Neural progenitor cell (in vitro differentiated cells): ENCODE measurements at places on chromosomes 4 and X.

DNA sequence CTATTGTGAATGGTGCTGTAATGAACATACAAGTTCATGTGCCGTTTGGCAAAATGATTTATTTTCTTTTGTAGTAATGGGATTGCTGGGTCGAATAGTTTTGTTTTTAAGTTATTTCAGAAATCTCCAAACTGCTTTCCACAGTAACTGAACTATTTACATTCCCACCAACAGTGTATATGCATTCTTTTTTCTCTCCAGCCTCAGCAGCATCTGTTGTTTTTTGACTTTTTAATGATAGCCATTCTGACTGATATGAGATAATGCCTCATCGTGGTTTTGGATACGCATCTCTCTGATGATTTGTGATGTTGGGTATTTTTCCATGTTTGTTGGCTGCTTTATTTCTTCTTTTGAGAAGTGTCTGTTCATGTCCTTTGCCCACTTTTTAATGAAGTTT lies 246.3 kb upstream of the ADGRL3 start:
- H3K27ac ChIP-seq: no peak overlapping the region
- H3K27me3 ChIP-seq: no peaks in the 10 kb centered on the region
- DNase-seq: no peak
- H3K4me3 ChIP-seq: no peak overlapping the region
- no peaks in the 10 kb centered on the region for H3K36me3 ChIP-seq

- no peaks in the 10 kb centered on the region for H3K36me3 ChIP-seq
- peaks cover 9% of the 10 kb centered on the region for H3K27me3 ChIP-seq
- no peak overlapping the region for H3K27ac ChIP-seq
- peaks cover 6% of the 10 kb centered on the region for H3K4me1 ChIP-seq
- DNase-seq: no peak
- no peak overlapping the region for H3K4me3 ChIP-seq
Measured at GRCh38 chr4:1495416-1496115, 89.3 kb upstream of the NKX1-1 start.

DNA sequence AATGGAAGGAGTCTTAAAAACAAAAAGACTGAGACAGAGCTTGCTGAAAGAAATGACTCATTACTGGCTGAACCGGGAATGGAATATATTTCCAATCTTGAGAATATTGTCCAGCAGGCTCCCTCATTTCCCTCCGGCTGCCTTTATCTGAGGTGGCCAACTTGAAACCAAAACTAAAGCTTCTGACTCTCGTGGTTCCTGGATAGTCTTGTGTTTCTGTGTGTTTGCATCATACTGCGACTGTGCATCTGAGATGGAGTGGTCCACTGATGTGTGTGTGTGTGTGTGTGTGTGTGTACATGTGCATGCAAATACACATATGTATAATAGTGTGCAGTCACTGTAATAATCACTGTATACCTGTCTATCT lies 145.6 kb upstream of the SCML1 start:
- H3K27me3 ChIP-seq: no peaks in the 10 kb centered on the region
- H3K4me1 ChIP-seq: no peaks in the 10 kb centered on the region
- no peak overlapping the region for H3K27ac ChIP-seq
- no peaks in the 10 kb centered on the region for H3K36me3 ChIP-seq
- no peak overlapping the region for H3K4me3 ChIP-seq

GRCh38 chr4:89217604-89218003 lies 90.0 kb downstream of the GPRIN3 start:
- no peak overlapping the region for H3K27ac ChIP-seq
- no peaks in the 10 kb centered on the region for H3K27me3 ChIP-seq
- H3K4me1 ChIP-seq: peaks cover 12% of the 10 kb centered on the region
- no peaks in the 10 kb centered on the region for H3K36me3 ChIP-seq

DNA sequence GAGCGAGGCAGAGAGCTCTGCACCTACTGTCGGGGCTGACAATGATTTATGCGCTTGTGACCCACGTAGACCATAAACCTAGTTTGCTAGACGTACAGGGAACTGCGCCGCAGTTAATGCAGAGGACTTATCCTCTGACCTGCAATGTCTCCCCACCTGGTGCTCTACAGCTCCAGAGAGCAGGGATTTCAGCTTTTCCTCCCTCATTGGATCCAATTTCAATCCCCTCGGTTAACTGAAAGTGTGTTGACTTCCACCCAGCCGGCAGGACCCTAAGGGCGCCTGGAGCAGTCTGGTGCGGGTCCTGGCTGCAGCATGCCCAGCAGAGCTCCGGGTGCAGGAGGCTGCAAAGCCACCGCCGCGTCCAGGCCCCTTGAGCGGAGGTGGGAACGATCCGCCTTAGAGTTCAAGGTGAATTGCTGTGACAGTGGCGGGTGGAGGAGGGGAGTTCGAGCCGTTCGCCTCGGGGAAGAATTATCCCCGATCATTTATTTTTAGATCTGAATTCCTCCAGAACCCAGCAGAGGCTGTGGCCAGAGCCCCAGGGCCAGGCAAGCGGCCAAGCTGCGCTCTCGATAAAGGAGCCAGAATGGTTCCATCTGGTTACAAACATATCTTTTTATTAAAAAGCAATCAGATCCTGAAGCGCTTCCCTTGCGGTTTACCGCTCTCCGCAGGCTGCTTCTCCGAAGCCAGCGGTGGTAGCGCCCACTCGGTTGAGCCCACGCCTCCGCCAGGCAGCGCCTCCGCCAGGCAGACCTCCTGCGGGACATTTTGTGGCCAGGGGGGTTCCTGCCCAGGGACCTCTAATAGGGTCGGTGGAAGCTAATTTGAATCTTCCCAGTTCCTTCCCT lies 66.0 kb downstream of the FBXO8 start:
- peaks cover 14% of the 10 kb centered on the region for H3K4me1 ChIP-seq
- peaks cover 100% of the 10 kb centered on the region for H3K27me3 ChIP-seq
- no peak overlapping the region for H3K4me3 ChIP-seq
- peak; percentile 45 for DNase-seq
- H3K27ac ChIP-seq: no peak overlapping the region
- H3K36me3 ChIP-seq: no peaks in the 10 kb centered on the region

- peaks cover 2% of the 10 kb centered on the region for H3K36me3 ChIP-seq
- peak; percentile 67 for DNase-seq
- H3K27me3 ChIP-seq: no peaks in the 10 kb centered on the region
- no peak overlapping the region for H3K4me3 ChIP-seq
- peaks cover 26% of the 10 kb centered on the region for H3K4me1 ChIP-seq
Measured at GRCh38 chr4:110184140-110184790, 14.2 kb downstream of the ELOVL6 start.

DNA sequence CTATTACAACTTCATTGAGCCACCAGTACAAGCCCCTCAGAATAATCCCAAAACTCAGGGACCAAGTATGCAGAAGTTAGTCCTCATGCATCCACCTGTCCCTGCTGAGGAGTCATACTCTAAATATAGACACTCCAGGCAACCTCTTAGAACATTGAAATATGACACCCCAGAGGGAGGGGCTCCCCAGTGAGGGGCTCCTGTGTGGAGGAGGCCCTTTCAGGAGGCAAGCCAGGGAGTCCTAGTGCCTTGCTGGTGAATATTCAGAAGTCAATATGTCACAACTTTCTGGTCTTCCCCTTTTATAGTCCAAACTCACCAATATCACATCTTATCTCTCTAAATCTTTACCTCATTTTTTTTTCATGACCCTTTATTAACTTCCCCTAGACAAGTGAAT lies 1.6 kb upstream of the ARMCX6 start:
- H3K27me3 ChIP-seq: no peaks in the 10 kb centered on the region
- H3K27ac ChIP-seq: no peak overlapping the region
- peaks cover 10% of the 10 kb centered on the region for H3K4me1 ChIP-seq
- no peaks in the 10 kb centered on the region for H3K36me3 ChIP-seq
- no peak overlapping the region for H3K4me3 ChIP-seq
